ENCODE measurements at places on chromosomes 12 and 14.
A peak's percentile ranks its signal among the peaks of the same experiment; 100 is the strongest.

GRCh38 chr12:99911081-99911480, 73.7 kb downstream of the ANKS1B start:
- DNase-seq, result peak; percentile 32

- no peak for DNase-seq
Observed at GRCh38 chr14:104797115-104798044, 1.8 kb upstream of the AKT1 start.

- DNase-seq, result no peak
Observed at GRCh38 chr14:23358553-23359166, 6.0 kb upstream of the SLC22A17 start.

DNA sequence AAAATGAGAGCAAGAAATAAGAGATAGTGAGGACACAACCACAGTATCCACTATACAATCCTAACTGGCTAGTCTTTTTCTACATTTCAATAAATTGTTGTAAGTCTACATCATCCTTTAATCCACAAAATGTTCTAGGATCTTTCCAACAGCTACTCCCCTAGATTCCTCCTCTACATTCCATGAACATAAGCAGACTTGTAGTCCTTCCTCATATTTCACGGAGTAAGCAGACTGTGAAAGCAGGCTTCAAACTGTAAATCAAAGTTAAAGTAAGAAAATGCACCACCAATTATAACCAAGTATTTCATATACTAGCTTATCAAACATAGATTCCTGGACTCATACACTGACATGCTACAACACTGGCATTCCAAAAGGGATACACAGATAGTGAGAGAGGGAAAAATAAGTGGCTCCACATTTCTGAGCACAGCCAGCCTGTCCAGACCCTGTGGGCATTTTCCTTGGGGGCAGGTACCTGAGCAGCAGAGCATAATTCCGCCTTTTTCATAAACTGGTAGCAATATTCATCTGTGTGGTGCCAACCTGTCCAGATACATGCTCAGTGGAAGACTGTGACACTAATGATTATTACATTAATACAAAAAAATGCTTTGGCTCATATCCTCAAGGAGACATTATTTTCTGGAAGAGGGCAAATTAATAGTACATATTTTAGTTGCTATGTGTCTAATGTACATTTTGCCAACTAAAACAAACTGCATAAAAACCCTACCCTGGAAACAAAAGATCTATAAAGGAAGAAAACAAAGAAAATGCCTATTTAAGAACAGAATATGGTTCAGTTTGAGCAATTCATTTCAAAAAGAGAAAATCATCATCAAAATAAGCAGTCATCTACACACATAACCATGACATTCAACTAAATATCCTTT, 113.3 kb upstream of the FSCB start:
- no peak for DNase-seq

GRCh38 chr14:80404413-80404812, 193.1 kb upstream of the DIO2 start:
- no peak for DNase-seq

DNA sequence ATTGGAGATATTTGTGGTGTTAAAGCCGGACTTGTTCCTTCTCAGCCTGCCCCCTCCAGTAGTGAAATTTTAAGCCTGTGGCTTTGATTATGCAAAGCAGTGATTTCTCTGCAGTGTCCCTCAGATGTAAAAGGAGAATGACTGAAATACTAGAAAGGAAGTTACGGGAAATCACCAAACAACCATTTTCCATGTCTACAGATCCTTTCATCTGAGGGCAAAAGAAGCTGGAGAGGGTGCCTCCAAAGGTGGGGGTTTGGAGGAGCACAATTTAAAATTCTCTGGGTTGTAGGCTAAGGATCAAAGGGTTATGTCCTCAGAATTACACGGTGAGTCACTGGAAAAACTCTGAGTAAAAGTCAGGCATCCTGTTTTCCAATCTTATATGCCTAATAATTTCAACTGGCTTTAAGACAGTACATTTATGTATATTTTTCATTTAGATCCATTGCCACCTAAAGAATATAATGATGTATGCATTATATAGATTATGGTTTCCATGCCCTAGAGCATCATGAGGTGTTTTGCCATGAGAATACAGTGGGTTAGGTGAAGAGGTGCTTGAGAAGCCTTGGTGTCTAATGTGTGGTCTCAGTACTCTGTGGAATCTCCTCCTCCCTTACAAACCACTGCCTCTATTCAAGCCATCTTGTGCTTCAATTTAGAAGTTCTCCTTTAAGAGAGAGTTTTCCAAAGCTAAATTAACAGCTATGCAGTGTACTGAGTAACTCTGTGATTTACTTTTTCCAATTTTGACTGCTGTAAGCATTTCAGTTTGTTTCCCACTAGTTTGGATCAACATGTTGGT, 362.1 kb downstream of the RAD51B start:
- no peak for DNase-seq

DNA sequence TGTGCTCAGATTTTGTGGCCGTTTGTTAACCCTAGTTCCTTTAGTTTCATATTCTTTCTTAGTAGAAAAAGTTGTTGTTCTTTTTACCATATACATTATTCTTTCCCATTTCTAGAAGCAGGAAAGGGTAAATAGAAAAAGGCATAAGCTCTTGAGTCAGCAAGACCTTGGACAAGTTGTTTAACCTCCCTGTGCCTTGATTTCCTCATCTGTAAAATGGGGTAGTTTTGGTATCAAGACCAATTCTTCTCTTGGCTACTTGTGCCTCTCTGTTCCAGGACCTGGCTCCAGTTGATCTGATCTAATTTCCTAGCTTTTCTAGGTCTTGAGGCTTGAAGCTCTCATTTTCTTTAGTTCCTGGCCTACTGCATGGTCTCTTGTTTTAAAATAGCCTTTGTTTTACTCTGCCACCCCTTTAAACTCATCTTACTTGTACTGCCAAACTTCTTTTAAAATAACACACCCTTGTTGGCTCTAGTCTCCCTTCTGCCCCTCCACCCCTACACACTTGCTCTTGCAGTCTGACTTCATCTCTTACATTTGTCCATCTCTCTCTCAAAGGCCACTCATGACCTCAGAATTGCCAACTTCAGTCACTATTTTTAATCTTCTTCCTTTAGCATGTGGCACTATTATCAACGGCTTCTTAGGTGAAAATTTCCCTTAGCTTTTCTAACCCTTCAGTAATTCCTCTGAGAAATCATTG, 143.7 kb downstream of the TTLL5 start:
- no peak for DNase-seq

DNA sequence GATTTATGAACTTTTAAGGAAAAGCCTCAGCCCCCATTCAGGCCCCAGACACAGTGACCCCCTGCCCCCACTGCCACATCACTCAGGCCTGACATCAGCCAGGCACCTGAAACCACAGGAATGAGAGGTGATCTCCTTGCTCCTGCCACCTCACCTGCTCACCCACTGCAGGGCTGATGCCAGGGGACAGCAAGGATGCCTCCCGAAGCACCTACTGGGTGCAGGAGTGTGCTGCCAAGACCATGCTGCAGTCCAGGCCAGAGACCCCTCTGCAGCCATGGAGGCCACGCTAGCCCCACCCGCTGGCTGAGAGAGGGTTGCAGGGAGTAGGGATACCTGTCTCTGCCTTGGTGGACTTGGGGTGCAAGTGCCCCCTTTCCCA, 18.6 kb upstream of the KRT7 start:
- no peak for DNase-seq

GRCh38 chr14:35632676-35633075, 98.7 kb downstream of the INSM2 start:
- DNase-seq, result peak; percentile 11

GRCh38 chr12:66320996-66321395, 18.7 kb downstream of the HELB start:
- no peak for DNase-seq
